NCI-H1694 (cell line): ENCODE measurements at places on chromosomes 11 and 22.
A peak's percentile ranks its signal among the peaks of the same experiment; 100 is the strongest.

GRCh38 chr22:36199001-36199551, 2.5 kb downstream of the APOL4 start:
- DNase-seq: no peak

GRCh38 chr11:69172674-69173073, 16.9 kb downstream of the SMIM38 start:
- no peak for DNase-seq

DNA sequence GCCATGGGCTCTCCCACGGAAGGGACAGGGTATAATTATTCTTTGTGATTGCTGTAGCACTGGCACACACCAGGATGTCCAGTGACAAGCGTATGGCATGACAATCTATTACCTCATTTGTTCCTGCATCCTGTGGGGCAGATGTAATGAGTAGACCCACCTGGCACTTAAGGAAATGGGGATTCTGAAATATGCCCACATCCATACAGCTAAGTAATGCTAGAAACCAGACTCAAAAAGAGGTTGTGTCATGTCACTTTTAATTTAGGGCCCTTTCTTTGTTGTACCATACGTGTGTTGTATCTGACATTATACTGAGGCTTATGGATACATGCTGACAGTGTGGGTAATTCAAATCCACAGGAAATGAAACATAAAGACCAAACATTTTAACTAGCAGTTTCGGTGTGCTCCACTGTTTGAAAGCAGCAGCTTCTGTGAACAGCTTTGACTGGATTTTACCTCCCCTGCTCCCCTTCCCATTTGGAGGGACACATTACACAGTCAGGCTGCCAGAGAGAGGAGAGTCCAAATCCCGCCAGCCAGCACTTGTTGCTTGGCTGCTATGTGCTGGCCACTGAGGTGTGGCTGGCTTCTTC, 21.2 kb downstream of the GRAMD1B start:
- DNase-seq: no peak

DNA sequence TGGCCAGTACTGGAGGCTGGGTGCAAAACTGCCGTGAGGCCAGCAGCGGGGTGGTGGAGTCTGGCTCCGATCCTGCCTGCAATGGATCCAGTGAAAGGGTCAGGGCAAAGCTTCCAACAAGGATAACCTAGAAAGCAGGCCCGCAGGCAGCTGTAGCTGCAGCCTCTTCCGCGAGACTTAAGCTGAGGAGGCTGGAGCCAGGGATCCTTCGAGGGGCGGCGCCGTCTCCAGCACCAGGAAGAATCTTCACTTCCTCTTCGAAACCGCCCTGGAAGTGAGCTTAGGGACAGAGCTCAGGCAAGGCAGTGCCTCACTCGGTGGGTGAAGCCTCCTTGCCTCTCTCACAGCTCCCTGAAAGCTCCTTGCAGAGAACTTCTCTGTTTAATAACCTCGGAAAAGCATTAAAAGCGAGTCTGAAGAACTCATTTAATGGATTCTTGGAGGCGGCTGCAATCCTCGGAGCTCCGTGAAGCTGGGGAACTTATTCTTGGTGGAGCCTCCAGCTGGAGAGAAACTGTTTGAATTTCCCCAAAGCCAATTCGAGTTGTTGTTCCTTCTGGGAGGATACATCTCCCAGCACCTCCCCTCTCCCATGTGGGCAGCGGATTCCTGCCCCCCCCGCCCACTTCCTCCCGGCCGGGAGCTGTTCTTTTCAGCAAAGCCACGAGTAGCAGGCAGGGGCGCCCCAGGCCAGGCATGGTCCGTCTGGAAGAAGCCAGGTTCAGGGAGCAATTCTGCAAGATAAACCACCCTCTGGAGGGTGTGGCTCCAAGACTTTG, 169.9 kb downstream of the CTTN start:
- no peak for DNase-seq

GRCh38 chr11:131428853-131429252, 58.4 kb downstream of the NTM start:
- no peak for DNase-seq

GRCh38 chr22:20393705-20394476, at the start of gene ZNF74:
Gene ZNF74 (plus strand): TSS chr22:20394151. CDS start chr22:20394629, 478 bp downstream.
- DNase-seq: peak; percentile 46

DNA sequence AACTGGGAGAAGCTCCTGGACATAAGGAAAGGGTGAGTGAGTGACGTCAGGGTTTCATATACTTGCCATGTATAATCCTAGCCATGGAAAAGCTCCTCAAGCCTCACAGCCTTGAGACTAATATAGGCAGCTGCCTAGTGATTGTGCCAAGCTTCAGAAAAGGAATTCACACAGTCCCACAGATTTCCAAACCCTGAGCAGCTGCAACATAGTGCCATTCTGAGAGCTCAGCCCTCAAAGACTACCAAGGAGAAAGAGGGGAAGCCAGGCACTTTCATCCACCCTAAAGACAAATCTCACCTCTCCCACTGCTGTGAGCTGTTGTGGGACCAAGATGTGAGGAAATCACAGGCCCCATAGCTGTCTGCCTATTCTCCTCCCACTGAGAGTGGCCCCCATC, 707.9 kb upstream of the ANO5 start:
- DNase-seq: no peak

- DNase-seq: no peak
Observed at GRCh38 chr22:43876866-43877509, 14.7 kb upstream of the SULT4A1 start.

DNA sequence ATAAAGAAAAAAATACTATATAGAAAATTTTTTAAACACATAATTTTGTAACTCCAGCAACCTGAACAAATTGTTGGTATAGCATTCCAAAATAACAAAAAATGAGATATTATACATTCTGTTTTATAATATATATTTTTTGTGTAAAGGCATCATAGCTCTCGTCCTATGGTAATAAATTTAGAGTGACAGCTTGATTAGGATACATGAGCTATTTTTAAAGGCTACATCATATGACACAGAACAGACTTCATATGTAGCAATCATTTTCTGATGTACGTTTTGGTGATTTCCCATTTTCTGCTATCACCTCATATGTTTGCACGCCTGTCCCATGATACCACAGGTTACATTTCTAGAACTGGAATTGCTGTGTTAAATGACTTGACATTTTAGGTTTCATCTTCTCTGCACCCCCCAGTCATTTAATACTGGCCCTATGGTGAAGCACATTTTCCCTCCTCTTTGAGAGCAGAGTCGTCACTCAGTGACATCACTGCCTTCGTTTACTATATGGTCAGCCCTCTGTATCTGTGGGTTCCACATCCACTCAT, 19.5 kb downstream of the PC start:
- no peak for DNase-seq

DNA sequence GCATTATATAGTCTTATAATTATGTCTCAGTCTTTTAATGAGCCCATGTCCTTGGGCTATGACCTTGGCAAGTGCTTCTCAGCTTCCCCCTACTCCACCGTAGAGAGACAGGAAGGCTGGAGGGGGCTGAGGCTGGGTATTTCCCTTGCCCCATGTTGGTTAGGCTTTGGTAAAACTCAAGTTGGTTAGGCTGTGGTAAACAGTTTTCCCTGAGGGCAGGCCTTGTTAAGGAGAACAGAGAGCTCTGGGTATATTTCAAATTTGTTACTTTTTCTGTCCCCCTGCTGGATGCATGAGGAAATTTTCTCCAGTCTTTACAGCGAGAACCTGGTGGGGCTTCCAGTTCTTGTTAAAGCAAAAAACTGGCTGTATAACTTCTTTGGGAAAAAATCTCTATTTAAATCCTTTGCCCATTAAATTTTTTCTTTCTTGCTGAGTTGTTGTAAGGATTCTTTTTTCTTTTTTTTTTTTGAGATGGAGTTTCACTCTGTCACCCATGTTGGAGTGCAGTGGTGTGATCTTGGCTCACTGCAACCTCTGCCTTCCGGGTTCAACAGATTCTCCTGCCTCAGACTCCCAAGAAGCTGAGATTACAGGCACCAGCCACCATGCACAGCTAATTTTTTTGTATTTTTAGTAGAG, 12.2 kb upstream of the DCHS1 start:
- DNase-seq: no peak

DNA sequence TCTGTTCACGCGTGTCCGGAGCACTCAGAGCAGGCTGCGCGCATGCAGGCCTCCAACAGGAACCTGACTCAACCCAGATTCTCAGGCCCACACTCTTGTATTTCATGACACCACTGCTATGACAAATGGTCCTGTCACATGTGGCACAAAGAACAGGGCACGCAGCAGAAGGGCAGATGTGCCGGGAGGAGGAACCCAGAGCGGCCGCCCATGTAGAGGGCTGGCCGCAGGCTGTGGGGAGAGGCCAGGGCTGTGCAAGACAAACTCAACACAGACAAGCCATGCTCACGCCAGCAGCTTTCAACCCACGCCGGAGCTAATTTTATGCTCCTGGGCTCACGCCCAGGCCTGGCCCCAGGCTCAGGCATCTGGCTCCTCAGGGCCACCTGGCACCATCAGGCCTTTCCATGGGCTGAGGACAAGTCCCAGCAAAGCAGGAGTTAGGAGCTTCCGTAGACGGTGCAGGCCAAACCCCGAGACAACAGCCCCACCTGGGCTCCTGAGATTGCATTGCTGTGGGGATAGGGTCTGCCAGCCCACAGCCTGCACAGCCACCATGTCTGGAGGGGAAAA, 40.0 kb downstream of the DUSP8 start:
- DNase-seq: peak; percentile 92

DNA sequence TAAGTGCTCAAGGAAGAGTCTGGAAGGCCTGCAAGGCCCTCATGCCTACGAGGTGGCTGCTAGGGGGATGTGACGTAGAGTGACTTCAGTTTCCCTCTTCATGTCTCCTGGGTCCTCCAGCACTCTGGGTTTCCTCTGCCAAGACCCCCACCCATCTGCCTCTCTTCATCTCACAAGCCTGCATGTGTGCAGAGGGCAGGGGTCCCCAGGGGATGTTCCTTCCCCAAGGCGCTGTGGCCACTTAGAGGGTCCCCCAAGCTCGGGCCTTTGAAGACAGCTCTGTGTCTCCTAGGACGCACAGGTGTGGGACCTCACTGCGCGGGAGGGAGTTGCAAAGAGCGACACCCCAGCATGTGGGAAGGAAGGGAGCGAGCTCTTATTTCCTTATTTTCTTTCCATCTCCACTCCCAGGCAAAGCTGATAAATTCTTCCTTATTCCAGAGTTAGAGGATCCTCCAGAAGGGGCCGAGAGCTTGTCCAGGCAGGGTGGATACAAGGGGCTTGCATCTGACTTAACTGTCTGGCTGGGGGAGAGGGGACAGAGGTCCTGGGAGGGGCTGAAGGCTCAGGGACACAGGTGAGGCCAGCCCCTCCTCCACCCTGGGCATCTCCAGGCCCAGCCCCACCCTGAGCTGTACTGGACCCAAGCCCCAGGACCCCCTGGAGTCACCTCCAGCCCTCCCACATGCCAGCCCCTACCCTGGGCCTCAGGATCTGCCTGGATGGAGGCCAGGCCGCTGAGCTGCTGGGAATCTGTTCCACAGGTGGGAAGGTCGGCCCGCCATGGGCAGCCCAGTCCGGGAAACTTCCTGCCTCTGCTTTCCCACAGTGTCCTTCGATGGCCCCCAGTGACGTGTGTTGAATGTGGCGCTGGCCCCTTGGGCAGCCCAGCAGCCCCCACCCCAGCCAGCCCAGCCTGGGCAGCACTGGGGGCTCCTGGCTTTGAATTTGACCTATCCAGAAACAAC, 59.7 kb upstream of the KCNQ1OT1 start:
- no peak for DNase-seq

DNA sequence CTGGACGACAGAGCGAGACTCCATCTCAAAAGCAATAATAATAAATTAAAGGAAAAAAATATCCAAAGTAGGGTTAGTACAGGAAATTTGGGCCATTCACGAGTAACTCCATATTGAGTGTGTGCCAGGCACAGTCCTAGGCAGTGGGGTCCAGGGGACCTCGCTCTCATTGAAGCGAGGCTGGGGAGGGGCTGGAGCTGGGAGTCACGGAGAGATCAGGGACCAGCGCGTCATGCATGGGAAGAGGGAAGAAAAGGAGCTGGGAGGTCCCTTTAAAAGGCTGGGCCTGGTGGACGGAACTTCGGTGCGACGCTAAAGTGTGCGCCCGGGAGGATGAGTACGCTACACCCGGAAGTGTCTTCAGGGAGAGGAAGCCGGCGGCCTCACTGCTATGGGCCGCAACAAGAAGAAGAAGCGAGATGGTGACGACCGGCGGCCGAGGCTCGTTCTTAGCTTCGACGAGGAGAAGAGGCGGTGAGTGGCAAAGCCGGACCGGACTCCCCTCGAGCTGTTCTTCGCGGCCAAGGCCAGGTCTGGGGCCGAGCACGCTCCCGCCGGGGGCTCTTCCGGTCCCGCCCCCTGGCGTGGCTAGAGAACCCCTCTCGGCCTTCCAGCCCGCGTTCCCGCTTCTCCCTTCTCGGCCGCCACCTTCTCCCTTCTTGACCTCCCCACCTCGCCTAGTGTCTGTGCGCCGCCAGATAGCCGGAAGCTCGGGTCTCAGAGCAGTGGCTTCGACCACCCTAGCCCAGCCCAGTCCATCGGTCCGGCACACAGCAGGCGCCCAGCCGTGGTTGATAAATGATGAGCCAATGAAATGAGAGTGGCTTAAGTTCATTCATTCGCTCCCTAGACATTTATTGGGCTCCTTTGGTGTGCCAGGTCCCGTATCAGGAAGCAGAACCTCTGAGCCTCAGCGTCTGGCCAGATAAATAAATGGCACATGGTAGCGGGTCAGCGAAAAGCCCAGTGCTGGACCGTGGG, at the start of gene NOL12:
TSS of gene NOL12 (plus strand) at position 342 of the 981 bp plus-strand sequence. CDS start at position 392, 50 bp downstream.
- DNase-seq: peak; percentile 52

GRCh38 chr11:109971184-109971523, 122.0 kb upstream of the ZC3H12C start:
- DNase-seq: no peak

GRCh38 chr11:8773916-8774539, 91.4 kb downstream of the RPL27A start:
- DNase-seq: no peak

DNA sequence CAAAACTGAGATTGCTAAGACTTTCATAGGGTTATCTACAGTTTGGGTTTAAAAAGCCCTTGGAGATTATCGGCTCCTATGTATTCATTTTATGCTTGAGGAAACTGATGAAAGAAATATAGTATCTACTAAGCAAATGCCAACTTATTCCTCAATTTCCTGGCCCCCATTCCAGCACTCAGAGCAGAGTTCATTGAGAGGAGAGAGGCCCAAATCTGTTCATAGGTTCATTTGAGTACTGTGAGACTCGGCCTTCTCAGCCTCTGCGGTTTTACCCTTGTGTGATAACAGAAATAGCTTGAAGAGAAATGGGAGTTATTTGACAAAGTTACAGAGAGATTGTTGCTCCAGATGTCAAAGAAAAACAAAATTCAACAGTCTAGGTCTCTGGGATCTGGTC, 226.7 kb upstream of the ARHGAP42 start:
- DNase-seq: no peak
